ENCODE measurements at places on chromosomes 7 and 10.

- no peak for DNase-seq
Observed at GRCh38 chr10:126459032-126459831, 71.0 kb upstream of the ADAM12 start.

DNA sequence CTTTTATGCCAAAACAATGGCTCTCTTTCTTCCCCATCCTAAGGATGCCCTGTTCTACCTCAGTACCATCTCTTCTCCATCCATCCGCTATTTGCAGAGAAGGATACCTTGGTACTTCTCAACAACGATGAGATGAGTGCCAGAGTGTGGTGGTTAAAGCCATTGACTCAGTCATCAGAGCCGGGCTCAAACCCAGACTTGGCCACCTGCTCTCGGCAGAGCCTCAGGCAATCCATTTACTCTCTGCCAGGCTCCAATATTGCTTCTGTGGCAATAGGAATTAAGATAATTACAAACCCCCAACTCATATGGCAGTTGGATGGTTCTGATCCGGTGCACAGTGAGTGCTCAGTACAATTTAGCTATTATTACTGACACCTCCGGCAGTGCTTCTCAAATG lies 121.3 kb downstream of the PRLHR start:
- no peak for DNase-seq

GRCh38 chr10:23325132-23325531 lies 19.5 kb downstream of the C10orf67 start:
- no peak for DNase-seq

- no peak for DNase-seq
Observed at GRCh38 chr10:126063353-126063791, 167.0 kb downstream of the FANK1 start.

GRCh38 chr7:46156086-46156485 lies 235.0 kb upstream of the IGFBP3 start:
- DNase-seq, result no peak
